Activated CD4-positive, alpha-beta memory T cell treated with anti-CD3 and anti-CD28 coated beads, Interleukin-2, amount 10 ng/mL, durations not matched to agents 7 days and 5 days (primary cell): ENCODE measurements at places on chromosomes 7 and 10. TPM values are rescaled to one million over a fixed set of nuclear protein-coding genes. Genes with fewer than 3 reads are reported as not detected.
A peak's percentile ranks its signal among the peaks of the same experiment; 100 is the strongest.

Gene GLI3
- total RNA-seq: not detected

Gene MMRN2
- not detected for total RNA-seq

Gene DNAH11
- 2.2 TPM for total RNA-seq

Gene SFTPD
- total RNA-seq: not detected

Gene PLAU
- 5.3 TPM for total RNA-seq

Gene ZNF488
- 0.08 TPM for total RNA-seq

Gene PIP
- total RNA-seq: not detected

Gene COL26A1
- not detected for total RNA-seq

Gene PAPOLB
- not detected for total RNA-seq

Gene NKX6-2
- not detected for total RNA-seq

- no peak for DNase-seq
Observed at GRCh38 chr7:4884164-4884563, 648 bp upstream of the RADIL start.

DNA sequence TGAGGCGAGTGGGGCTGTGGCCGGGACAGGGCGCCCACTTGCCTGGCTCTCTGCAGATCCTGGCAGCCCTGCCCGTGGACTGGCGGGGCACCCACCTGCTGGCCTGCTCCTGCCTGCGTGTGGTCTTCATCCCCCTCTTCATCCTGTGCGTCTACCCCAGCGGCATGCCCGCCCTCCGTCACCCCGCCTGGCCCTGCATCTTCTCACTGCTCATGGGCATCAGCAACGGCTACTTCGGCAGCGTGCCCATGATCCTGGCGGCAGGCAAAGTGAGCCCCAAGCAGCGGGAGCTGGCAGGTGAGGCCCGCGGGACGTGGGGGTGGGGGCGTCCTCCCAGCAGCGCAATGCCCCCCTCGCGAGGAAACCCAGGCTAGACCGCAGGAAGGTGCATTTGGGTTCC, 17.6 kb downstream of the SLC29A4 start:
- DNase-seq: no peak

- no peak for DNase-seq
Observed at GRCh38 chr7:80876894-80877414, 41.9 kb downstream of the SEMA3C start.

- no peak for DNase-seq
Observed at GRCh38 chr7:112882991-112883390, 92.8 kb upstream of the TMEM168 start.

GRCh38 chr7:96169439-96169838, 152.5 kb downstream of the SLC25A13 start:
- no peak for DNase-seq

DNA sequence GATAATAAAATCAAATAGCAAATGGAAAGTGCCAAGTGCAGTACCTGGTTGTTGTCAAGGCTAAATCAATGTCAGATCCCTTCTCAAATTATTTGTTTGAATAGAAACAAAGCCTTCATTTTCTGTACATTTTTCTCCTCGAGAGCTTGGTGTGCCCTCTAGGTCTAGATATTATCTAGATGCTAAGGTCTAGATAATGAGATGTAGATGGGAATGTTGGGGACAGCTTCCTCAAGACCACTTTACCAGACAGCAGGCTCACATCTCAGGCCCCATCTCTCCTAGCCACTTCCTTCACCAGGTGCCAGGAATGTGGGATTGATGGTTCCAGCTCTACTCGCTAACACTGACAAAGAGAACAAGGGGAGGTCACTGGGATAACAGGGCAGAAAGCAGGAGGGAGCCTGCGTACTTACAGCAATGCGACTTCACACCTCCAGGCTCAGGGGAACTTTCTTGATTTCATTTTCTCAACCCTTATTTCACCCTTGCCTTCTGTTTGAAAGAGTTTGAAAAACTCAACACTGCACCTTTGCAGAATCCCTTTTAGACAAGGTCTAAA, 451.4 kb upstream of the VSTM2A start:
- no peak for DNase-seq

DNA sequence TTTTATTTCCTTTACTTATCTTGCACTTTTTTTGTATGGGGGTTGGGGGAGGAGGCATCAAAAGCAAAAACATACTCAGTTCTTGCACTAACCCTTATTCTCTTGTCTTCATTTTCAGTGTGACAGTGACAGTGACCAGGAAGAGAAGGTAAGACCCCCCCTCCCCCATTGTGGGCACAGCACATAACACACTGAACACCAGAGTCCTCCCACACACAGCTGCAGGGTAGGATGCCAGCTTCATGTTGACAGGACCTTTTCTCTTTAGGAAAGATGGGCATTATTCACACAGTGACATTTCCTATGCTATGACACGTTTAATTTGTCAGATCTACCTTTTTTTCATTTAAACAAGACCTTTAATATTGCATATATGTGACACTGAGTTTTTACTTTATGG, 696.3 kb upstream of the GALNT17 start:
- DNase-seq: no peak

GRCh38 chr10:5428133-5428532, 15.8 kb downstream of the NET1 start:
- no peak for DNase-seq

GRCh38 chr7:130070861-130071622, 708 bp downstream of the KLHDC10 start:
- DNase-seq: no peak

DNA sequence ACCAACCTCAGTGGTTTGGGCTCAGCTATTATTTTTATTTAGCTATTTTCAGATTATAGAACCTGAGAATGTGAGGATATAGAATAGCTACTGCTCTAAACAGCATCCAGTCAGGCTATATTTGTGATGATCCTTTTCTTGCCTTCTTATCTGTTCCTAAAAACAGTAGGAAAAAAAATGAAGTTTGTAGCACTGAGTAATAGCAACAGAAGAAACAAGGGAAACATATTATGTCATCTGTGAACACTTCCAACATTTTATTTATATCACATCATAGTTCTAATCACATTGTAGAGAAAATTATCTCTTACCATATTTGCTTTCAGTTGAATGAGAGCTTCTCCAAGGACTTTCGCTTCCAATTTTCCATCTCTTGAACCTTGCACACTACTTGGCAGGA, 229.6 kb upstream of the PTPRZ1 start:
- no peak for DNase-seq

GRCh38 chr10:95241533-95241932, 47.5 kb downstream of the ACSM6 start:
- no peak for DNase-seq

DNA sequence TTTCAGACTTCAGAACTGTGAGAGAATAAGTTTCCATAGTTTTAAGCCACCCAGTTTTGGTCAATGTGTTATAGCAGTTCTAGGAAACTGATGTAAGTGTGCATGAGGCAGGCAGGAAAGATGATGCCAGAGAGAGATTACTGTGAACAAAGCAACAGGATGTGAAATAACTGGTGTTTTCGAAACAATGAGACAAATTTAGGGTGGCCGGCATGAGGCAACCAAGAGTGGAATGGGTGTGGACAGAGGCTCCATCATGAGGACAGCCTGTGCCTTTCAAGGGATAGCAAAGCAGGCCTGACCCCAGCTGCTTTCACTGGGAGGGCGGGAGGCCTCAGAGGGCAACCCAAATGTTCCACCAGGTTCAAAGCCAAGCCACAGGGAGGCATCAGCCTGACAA, 67.3 kb upstream of the UCN3 start:
- peak; percentile 70 for DNase-seq

DNA sequence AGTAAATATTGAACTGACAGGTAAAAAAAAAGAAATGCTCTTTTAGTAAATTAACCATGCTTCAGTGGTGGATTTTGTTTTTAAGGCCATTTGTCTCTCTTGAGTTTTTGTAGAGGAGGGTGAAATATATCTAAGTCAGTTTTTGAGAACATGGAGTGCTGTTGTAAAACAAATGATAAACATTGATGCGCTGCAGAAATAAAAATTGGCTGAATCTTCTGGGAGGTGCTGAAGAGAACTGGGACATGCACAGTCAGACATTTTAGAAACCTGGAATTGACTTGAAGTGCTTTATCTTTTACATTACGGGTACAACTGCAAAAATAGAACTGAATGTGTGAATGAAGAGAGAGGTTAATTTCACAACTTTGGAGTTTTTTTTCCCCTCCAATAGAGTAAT, 203.0 kb upstream of the HDAC9 start:
- no peak for DNase-seq

GRCh38 chr7:44265728-44266127, 59.7 kb downstream of the CAMK2B start:
- DNase-seq: no peak

DNA sequence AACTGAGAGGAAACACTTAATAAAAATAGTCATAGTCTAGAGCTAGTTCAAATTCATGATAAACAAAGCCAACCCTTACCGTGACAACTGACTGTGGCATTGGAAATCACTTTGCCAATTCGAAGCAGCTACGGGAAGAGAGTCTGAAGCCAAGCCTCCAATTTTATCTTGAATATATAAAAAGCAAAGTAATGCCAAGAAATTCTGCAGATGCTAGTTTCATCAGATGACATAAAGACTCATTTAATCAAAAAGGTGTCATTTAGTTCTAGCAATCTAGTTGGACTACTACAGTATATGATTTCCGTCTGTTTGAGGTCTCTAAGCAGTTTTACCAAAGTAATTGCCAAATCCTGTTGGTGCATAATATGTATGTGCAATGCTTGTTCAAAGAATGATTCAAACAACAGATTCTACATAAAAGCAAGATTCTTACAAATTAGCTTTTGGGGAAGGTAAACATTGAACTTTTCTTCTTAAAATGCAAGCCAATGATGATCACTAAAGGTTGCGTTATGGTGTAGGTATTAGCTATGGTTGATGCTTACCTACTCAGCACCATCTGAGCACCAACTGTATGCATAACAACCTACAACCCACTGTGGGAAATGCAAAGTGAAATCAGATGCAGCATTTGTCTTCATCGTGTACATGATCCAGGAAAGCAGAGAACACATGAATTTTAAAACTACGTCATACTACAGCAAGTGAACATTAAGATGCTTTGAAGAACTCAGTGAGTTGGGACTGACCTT, 2.8 kb downstream of the FAM171A1 start:
- no peak for DNase-seq

DNA sequence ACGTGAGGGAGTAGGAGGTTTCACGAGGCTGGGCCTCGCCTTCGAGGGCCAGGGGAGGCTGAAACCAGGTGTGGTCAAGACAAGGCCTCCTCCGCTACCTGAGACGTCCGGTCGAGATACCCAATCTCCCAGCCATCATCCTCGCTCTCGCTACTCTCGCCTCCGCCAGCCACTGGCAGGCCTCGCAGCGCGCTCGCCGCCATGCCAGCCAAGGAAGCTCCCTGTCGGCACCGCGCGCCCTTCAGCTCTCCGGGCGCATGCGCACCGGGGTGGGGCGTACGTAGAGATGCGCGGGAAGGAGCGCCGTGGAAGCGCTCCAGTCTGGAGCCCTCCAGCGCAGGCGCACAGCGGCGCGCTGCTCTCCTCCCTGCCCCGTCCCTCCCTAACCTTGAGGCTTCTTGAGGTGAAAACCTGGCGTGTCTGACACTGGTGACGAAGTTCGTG, at the start of gene ASZ1:
Gene ASZ1 (minus strand): TSS at position 236 of the 444 bp plus-strand sequence. CDS start 33 bp downstream, at position 203.
- no peak for DNase-seq

GRCh38 chr7:131945313-131945911, 389.0 kb upstream of the PODXL start:
- DNase-seq: peak; percentile 40

- DNase-seq: no peak
Observed at GRCh38 chr7:131222171-131222570, 105.5 kb upstream of the MKLN1 start.

GRCh38 chr10:79399223-79399831, 46.1 kb downstream of the ZCCHC24 start:
- DNase-seq: no peak

DNA sequence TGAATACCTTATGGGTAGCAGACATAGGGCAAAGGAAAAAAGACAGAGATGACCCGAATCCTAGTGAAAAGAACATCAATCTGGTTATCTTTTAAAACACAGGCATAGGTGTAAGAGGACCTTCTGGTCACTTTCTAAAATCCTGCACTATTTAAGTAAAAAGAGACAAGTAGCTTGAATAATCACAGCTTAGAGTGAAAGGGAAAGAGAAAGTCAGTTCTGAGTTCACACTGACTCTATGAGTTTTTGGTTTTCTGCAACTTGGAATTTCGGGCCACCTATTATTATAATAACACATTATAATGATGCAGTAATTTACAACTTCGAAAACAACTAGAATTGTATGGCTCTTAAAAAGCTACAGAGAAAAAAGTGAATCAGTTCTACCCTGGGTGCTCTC, 247.8 kb downstream of the DOCK4 start:
- DNase-seq: no peak

DNA sequence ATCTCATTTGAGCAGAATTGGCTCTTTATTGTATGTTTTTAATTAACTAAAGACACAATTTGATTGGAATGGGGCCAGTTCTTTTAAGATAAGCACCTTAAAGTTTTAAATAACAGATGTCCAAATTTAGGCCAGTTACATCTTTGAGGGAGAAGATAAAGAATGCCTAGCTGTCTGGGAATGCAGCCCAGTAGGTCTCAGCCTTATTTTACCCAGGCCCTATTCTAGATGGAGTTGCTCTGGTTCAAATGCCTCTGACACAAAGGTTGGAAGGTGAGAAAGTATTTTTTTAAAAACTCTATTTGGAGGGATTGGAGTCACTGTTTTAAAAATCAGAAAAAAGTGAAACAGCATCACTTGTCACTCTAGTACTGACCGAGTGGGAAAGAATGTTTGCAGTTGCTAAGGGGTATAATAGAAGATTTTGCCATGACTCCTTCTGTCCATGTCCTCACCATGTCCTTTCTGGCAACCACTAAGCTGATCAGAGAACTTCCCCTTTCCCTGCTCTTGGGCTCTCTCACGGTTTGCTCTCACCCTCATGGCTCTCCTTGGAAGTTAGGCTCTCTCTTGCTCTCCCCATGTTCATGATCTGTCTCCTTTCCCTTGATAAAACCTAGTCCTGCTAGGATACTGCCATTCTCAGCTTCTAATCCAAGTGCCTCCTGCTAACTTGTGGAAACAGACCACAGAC, 238.2 kb upstream of the AGK start:
- no peak for DNase-seq

DNA sequence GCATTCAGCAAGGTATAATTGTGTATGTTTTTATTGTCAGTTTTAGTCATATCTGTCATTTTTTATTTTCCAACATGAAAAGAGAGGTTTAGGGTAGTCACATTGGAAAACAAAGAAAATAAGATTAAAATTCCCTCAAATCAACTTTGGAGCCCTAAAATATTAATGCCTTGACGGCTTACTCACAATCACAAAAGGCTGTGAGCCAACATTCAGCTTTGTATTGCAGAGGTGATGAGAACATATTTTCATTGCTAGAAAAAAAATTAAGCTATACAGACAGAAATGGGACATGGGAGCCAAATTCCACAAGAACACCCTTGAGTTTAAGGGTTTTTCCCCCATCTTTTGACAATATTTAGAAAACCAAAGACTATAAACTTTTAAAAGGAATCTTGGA, 30.2 kb downstream of the CALD1 start:
- no peak for DNase-seq

GRCh38 chr7:130386876-130387275, 6.6 kb downstream of the CPA1 start:
- no peak for DNase-seq

- DNase-seq: no peak
Observed at GRCh38 chr7:35797311-35797710, 3.5 kb upstream of the SEPTIN7 start.

- no peak for DNase-seq
Observed at GRCh38 chr10:10911471-10911921, 106.2 kb upstream of the CELF2 start.
